Activated CD8-positive, alpha-beta T cell treated with anti-CD3 and anti-CD28 coated beads, Interleukin-2, amount 10 ng/mL, durations not matched to agents 7 days and 5 days (primary cell): ENCODE measurements at places on chromosomes 7 and 10. TPM values are rescaled to one million over a fixed set of nuclear protein-coding genes. Genes with fewer than 3 reads are reported as not detected.

The SPDYE9 gene
- not detected for total RNA-seq

The NKX2-3 gene
- total RNA-seq: not detected

The TDRD1 gene
- not detected for total RNA-seq

The TWIST1 gene
- not detected for total RNA-seq

The ZNF25 gene
- total RNA-seq: 4.4 TPM

The NUTM2B gene
- 0.87 TPM for total RNA-seq

The PCLO gene
- not detected for total RNA-seq

The ELMO1 gene
- 68.5 TPM for total RNA-seq

The RBP3 gene
- not detected for total RNA-seq

The PPIA gene
- 2,621 TPM for total RNA-seq

The CTBP2 gene
- total RNA-seq: 0.40 TPM

The ADAM22 gene
- total RNA-seq: 2.2 TPM

The GNGT1 gene
- total RNA-seq: not detected

The CTAGE15 gene
- 0.87 TPM for total RNA-seq

The TMEM229A gene
- not detected for total RNA-seq

The NEUROG3 gene
- total RNA-seq: not detected

The TEX36 gene
- not detected for total RNA-seq

The CRYGN gene
- total RNA-seq: 0.34 TPM

The PAPOLB gene
- 0.08 TPM for total RNA-seq

The ACSM6 gene
- not detected for total RNA-seq

The ANKRD7 gene
- total RNA-seq: 0.47 TPM

The SBDS gene
- 40.1 TPM for total RNA-seq

The MMD2 gene
- not detected for total RNA-seq

The GPR146 gene
- 2.7 TPM for total RNA-seq

The NKX1-2 gene
- not detected for total RNA-seq

The TACC2 gene
- not detected for total RNA-seq
